ENCODE measurements at places on chromosomes 11 and 22.

DNA sequence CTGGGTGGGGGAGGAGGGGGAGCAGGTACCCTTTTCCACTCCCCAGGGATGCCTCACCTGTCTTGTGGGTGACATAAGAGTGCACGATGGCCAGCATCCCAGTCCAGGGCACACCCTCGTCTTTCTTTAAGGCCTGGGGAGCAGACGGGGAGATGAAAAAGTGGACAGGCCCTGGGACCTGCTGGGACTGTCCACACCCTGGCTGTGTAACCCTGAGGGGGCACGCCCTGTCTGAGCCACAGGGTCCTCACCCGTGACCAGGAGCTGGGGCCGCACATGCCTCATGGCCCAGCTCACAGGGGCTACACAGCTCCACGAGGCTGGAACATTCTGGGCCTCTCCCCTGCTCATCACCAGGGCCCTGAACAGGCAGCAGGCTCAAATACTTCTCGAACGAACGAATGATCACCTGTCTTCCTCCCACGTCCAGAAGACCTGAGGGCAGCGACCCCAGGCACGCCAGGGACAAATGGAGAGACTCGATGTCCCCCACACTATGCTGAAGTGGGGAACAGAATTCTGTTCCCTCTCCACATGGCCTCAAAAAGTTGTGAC lies 123.9 kb downstream of the PHF21B start:
- DNase-seq, result no peak

DNA sequence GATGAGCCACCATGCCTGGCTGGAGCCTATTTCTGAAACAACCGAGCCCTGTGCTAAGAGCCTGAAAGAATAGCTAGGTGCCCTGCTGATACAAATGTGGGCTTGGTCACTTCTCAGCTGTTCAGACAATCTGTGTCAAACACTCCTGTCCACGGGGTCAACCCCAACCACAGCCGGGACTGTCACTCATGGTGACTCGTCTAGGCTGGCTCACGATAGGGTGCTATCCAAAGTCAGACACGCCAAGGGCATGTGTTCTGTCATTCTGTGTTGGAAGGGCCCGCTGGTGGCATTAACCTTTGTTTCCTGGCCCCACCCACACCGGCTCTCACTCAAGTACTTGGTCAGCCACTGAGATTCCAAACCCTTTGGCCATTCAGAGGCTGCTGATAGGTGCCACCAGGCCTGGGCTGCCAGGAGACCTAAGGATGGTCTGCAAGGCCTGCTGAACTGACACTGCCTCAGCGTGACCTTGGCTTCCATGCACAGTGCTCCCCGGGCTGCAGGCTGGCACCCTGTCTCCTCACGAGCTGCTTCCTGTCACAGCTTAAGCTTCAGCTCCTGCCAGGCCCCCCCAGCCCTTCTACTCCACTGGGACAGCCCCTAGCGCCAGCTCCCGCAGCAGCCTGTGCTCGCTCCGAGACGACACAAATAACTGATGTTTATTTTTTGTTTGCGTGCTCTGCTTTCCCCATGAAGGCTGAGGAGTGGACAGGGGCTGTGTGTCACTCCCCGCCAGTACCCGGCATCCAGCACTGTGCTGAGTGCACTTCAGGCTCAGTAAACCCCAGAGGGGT lies 14.2 kb upstream of the CDC42BPG start:
- peak; percentile 80 for DNase-seq

GRCh38 chr22:17639247-17639741 lies 737 bp downstream of the BCL2L13 start:
- DNase-seq, result peak; percentile 77

DNA sequence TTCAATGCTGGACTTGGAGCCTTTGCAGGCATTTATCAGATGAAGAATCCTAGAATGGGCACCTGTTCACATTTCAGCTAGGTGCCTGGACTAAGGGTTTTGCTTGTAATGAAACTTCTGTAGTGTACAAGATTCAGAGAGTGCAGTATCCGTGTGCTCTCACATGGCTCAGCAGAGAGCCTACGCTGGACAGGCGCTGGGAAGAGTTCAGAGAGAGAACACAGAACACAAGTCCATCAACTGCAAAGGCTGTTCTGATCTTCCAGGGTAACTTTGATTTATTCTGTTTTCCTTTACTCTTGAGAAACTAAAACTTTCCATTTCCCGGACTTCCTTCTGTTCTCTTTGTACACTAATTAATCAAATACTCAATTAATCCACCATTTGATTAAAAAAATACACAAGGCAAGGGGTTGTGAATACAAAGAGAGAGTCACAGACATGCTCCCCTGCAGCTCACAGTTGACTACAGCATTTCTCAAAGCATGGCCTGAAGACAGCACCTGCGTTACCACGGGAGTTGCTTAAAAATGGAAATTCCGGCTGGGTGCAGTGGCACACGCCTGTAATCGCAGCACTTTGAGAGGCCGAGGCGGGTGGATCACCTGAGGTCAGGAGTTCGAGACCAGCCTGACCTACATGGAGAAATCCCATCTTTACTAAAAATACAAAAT lies 393.7 kb downstream of the LARGE1 start:
- no peak for DNase-seq

- DNase-seq, result peak; percentile 54
These were observed 564.2 kb upstream of the KIRREL3 start for GRCh38 chr11:127564810-127565209.

DNA sequence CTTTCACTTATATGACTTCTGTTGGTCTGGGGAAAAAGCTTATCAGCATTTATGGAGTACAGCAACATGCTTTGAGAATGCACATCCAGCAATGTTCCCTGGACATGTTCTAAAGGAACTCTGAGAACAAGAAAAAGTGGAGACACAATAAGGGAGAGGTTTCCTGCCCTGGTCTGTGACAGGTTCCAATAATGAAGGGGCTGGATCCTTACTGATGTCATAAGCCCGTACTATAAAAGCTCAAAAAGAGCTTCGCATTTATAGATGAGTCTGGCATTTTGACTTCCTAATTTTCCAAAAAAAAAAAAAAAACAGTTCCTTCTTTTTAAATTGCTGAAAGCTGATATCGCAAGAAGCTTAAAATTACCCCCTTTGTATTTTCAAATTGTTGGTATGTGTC lies 129.1 kb downstream of the MPPED2 start:
- DNase-seq, result no peak

GRCh38 chr11:78838417-78838816 lies 263.8 kb upstream of the NARS2 start:
- no peak for DNase-seq

GRCh38 chr11:17634776-17635550 lies 84.4 kb upstream of the MYOD1 start:
- DNase-seq, result no peak

GRCh38 chr11:9716275-9717039 lies 52.6 kb downstream of the SWAP70 start:
- DNase-seq, result no peak

DNA sequence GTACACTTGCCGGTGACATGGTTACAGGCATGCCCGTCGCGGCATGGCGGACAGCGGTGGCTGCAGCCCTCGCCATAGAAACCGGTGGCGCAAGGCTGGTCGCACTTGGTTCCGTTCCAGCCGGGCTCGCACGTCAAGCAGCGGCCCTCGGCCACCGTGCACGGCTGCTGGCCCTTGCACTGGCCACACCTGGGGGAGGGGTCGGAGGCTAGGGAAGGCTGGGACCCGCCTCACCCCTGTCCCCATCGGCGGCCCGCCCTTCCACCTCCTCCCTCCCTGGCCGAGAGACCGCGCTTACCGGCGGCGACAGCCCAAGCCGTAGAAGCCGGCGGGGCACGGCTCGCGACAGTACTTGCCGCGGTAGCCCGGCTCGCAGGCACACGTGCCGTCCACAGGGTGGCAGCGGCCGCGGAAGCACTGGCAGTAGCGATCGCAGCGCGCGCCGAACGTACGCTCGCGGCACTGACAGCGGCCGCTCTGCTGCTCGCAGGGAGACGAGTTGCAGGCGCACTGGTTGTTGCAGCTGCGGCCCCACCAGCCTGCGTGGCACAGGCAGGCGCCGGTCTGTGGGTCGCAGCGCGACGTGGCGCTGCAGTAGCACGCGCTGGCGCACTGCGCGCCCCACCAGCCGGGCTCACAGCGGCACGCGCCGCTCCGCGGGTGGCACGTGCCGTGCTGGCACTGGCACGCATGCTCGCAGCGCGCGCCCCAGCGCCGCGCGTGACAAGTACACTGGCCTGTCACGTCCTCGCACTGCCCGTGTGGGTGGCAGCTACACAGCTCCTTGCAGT lies 6.7 kb downstream of the SCARF2 start:
- DNase-seq, result no peak

GRCh38 chr11:60777572-60777971 lies 7.6 kb upstream of the MS4A10 start:
- peak; percentile 19 for DNase-seq

DNA sequence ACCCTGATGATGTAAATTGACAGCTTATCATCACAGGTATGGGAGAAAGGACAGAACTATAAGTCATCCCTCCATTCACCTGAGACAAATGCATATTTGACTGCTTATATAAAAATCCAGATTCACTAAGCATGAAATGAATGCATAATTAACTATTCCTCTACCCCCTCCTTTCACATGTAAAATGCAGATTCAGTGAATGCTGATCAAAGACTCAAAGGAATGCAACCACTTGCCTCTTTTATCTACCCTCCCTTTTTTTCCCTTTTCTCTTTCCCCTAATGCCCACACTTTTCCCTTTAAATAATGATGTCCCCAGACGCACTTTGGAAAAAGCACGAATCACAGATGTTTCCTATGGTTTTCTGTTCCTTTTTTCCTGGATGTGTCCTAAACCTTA lies 4.5 kb upstream of the PLAAT4 start:
- no peak for DNase-seq

GRCh38 chr22:44451016-44451415 lies 47.0 kb downstream of the RTL6 start:
- no peak for DNase-seq

GRCh38 chr11:93585758-93586157 lies 42.6 kb upstream of the SMCO4 start:
- no peak for DNase-seq

DNA sequence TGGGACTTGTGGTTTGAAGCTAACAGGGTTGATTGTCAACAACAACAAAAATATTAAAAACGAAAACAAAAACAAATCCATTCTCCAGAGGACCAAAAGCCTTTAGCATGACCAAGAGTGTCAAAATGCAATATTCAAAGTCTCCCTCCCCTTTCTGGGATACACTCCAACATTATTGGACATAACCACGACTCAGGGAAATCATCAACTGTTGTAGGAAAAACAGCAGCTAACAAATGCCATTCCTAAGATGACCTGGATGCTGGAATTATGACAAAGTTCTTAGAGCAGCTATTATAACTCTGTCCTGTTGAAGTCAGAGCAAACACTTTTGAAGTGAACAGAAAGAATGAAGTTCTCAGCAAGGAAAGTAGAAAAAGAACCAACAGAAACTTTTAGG lies 143.0 kb downstream of the TMEM135 start:
- DNase-seq, result no peak

GRCh38 chr11:122165607-122166371 lies 49.8 kb upstream of the BLID start:
- DNase-seq, result no peak

DNA sequence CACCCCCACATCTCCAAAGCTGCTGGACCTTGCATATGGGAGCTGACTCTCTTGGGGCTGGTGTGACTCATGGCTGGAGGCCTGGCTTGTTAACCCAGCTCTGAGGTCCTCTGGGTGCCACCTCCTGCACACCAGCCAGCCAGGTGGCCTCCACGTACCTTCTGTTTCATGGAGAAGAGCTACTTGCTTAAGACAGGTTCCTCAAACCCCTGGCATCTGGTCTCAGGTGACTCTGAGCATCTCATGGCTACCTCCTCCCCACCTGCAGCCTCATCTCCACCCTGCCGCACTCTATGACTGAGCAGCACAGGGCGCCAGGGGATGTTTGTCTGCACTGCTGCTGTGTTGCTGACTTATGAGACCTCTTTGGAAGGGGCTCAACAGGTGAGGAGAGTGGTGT lies 55.7 kb downstream of the BCR start:
- no peak for DNase-seq

DNA sequence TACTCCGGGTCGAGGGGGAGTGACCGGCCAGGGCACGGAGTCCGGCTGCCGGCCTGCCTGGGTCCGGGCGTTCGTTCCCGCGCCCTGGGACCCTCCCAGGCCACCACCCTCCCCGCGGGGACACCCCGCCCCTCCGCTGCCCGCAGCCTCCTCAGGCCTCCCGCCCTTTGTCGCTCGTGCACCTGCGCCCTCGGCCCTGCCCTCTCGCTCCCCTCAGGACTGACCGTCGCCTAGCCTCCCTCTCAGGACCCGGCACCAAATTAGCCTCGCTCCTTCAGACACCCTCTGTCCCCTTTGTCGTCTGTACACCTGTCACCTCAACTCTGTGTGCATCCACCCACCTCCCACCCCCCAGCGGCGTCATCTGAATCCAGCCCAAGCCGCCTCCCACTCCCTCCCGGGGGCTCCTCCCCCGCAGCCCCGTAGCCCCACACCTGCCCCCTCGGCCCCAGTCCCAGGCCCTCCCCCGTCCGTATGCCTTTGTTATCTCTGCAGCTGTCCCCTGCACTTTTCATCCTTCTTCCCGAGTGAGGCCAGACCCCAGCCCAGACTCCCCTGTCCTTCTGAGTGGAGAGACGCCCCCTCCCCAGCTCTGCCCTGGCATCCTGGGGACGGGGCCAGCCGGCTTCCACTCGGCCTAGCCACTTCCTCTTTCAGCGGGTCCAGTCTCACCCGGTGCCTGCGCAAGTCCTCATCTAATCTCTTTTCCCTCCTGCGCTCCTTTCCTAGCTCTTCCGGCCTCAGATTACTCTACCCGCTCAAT lies 643 bp downstream of the TIGD3 start:
- DNase-seq, result peak; percentile 50

DNA sequence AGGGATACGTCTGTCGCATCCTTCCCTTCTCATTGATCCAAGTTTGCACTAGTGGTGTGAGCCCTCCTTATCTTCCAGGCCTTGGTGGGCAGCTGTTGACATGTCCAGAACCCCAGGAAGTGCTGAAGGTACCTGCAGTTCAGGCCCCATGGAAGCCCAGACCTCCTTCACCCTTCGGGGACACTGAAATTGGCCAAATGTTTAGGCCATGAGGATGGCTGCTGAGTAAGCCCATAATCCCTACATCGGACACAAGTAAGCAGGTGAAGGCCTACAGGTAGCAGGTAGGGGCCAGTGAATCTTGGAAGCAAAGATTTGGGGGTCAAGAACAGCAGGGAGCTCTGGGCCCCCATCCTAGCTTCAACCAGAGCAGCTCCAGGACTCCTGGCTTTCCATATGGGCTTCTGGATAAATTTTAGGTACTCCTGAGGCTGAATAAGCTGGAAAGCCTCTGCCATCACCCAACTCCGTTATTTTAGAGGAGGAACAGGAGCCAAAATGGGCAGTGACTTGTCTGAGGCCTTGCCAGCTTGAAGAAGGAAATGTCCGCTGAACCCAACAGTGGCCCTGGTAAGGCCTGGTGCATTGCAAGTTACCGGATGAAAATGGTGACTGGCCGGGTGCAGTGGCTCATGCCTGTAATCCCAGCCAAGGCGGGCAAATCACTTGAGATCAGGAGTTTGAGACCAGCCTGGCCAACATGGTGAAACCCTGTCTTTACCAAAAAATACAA lies 45.2 kb downstream of the MORC2 start:
- DNase-seq, result no peak

GRCh38 chr11:35761899-35762298 lies 99.3 kb downstream of the TRIM44 start:
- no peak for DNase-seq

Data from SJCRH30 (cell line).